Stimulated activated CD8-positive, alpha-beta memory T cell treated with anti-CD3 and anti-CD28 coated beads, Interleukin-15, amount 100 ng/mL, for 1 hour (primary cell): ENCODE measurements at places on chromosomes 1 and 21.
A peak's percentile ranks its signal among the peaks of the same experiment; 100 is the strongest.

GRCh38 chr1:160085686-160086455, 4.5 kb downstream of the KCNJ9 start:
- peak; percentile 61 for DNase-seq

DNA sequence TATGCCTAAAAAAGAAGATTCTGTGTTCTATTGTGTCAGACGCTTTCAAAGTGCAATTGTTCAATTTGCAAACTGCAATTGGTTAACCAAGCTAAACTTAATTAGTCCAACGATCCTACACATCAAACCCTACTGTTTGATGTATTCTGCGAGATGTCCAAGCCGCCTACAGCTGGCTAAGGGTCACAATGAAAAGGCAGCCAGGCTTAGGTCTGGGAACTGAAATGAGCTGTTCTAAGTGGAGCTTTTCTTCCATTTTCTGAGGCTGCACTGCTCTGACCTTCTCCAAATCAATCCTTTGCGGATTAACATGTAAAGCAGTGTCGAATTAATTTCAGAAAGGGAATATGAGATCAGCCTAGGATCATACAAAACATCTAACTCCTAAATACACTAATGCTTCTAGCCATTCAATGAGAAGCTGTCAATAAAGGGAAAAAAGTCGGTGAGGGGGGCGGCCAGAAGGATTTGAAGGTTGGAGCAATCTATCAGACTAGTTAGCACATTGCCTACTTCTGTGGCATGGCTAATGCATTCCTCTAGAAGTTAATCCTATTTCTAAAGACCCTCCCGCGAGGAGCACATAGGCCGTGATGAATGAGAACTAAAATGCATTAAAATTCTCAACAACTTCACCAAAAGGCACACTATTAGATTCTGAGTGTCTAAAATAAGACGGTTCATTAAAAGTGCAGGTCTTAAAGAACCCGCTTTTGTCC, 119.0 kb downstream of the SIM2 start:
- no peak for DNase-seq

GRCh38 chr1:35046730-35047129, 15.0 kb upstream of the ZMYM6 start:
- DNase-seq: no peak

GRCh38 chr1:233514946-233515391, 98.9 kb upstream of the KCNK1 start:
- no peak for DNase-seq

GRCh38 chr1:151841141-151841540, 1.5 kb upstream of the C2CD4D start:
- DNase-seq: no peak

- DNase-seq: no peak
These were observed 184.5 kb downstream of the RUNX1 start for GRCh38 chr21:34864370-34865149.

- no peak for DNase-seq
These were observed 355.5 kb downstream of the LMO4 start for GRCh38 chr1:87684194-87684593.

- no peak for DNase-seq
These were observed 85.9 kb downstream of the ZNF281 start for GRCh38 chr1:200323856-200324400.

- DNase-seq: no peak
These were observed 61.2 kb upstream of the TRAPPC10 start for GRCh38 chr21:43950936-43951335.

GRCh38 chr1:156480016-156480370, 20.6 kb downstream of the MEF2D start:
- DNase-seq: no peak

DNA sequence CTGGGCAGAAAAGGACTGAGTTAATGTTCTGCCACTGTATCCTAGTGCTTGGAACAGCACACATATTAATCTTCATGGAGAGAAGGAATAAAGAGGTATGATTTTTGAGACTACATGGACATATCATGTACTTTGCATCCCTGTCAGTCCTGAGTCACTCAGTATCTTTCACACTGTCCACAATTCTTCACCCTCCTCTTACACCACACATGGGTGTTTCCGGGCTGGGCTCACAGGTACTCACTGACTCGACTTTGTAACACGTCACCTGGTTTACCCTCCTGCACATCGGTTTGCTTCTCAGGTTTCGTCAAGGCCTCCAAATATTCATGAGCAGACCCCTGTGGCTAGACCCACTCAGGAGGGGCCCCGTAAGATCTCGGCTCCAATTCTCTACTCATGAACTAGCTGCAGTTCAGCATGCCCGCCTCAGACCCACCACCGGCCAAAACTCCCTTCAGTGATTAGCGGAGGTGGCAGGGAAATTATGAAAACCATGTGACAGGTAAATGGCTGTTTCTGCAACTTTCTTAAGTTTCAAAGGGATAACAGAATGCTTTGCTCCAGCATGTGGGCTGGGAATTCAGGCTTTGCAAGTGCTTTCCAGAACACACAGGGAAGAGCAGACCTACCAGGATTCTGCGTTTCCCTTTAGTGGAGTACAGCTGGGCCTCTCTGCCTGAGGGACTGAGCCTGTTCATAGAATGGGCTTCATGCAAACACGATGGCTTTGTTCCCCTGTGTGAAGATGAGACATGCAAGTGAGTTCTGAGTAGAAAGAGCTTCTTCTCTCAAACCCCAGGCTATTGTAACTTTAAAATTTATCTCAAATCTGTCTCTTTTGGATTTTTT, 31.3 kb upstream of the TRABD2B start:
- DNase-seq: no peak
